Activated T-helper 2 cell treated with anti-CD3 and anti-CD28 coated beads, Interferon-gamma antibody, Interleukin-2, Interleukin-4, amounts not matched to agents 10 μg/mL and 5 μg/mL and 100 μg/mL, durations not matched to agents 14 hours and 24 hours and 36 hours (primary cell): ENCODE measurements at places on chromosomes 6 and 20. TPM values are rescaled to one million over a fixed set of nuclear protein-coding genes. Genes with fewer than 3 reads are reported as not detected.

DNA sequence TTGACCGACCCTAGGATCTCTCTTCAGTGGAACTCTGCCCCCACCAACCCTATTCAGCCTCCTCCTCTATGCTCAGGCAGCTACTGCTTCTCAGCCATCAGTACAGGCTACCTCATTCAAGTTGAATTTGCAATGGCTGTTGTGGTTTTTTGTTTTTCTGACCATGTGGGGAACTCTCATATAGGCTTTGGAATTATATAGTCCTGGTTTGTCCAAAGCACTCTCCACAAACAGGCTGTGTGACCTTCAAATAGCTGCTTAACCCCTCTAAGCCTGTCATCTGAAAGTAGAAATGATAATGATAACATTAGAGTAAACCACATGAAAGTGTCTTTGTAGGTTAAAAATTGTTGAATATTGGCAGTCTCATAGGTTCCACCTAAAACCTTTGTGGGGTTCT lies 80.3 kb downstream of the UNC5CL start:
- DNase-seq: no peak

- DNase-seq: peak; percentile 30
Measured at GRCh38 chr6:149840345-149841075, 23.6 kb downstream of the LRP11 start.

DNA sequence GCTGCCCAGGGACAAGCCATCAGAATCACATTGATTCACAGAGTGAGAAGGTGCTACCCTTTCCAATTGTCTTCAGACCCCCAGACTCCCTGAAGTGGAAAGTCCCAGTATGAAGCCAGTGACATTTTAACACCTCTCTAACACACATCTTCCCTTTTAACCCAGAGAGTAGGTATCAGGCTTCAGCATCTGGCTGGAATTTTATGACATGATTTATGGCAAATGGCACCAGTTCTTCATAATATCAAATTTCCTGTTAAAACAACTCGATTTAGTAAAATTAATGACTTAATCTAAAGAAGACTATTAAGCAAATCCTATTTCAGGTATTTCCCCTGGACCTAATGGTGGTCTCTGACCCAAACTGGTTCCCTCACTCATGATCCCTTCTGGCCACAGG lies 25.0 kb downstream of the KCNB1 start:
- DNase-seq: no peak

DNA sequence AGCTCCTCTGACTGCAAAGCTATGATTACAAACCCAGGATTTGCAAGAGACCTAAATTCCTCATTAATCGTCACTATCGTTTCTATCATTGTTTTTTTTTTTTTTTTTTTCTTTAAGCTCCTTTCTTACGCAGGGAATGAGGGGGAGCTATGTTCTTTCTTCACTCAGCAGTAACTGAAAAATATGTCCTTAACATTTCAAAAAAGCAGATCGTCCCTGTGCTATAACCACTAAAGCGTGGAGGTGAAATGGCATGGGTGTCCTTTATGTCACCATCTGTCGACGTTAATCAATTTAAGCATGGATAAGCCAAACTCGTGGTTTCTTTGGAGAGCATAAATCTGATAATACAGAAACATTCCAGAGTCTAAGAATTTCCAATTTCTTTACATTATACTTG lies 67.9 kb upstream of the TRAF3IP2 start:
- DNase-seq: no peak

DNA sequence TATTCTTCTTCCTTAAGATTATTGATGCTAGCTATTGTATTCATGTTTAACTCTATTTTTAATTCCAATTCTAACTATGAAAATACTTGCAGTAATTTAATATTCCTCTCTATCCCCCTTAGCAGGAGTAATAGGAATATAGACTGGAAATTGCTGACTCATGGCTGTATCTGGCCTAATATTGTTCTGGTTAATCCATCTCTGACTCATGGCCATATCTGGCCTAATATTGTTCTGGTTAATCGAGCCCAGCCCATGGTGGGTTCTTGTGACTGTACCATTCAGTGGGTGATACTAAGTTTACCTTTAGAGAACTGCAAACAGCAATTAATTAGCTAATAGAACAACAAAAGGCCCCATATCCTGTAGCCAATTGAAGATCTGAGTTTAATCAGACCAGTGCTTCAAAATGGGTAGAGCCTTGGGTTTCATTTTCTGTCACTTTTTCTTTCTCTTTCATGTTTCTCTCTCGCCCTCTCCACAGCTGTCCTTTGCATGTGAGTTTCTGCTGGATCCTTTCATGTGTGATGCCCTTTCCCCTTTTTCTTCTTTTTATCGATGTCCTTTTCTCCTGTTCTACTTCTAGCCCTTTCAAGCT lies 50.6 kb downstream of the SLC22A3 start:
- no peak for DNase-seq

DNA sequence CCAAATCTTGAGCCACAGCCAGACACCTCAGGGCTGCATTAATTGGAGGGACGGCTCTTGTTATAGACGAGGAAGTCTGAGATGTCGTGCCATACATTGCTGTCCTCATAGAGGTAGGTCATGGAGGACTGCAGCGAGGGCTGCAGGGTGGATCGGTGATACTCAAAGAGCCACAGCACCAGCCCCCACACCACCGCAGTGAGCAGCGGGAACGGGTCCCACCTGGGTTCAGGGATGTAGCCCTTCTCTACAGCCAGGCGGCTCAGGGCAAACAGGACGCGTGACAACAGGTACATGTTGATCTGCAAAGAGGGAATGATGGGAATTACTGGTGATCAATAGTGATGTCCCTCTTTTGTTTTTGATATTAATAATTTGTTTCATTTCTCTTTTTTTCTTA lies 12.4 kb downstream of the PXMP4 start:
- no peak for DNase-seq

- no peak for DNase-seq
Measured at GRCh38 chr6:144053601-144054000, 41.8 kb downstream of the SF3B5 start.

GRCh38 chr6:158661156-158661685 lies 11.4 kb downstream of the SYTL3 start:
- no peak for DNase-seq

GRCh38 chr20:37933786-37934633 lies 31.1 kb downstream of the VSTM2L start:
- DNase-seq: no peak

DNA sequence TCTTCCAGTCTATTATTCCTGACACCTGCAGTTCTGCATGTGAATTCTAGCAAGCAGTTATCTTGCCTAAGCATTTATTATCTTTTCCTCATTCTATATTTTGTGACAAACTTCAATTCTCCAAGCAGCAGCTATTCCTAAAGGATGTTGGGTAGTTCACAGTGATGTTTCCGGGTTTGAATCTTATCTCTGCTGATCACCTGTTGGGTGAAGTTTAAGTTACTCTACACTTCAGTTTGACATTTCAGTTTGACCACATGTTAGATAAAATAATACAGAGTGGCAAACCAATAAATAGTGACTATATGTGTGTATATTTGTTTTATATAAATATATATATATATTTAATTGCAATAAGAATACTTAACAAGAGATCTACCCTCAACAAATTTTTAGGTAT lies 168.6 kb downstream of the ADGRG6 start:
- DNase-seq: no peak

- DNase-seq: peak; percentile 69
Measured at GRCh38 chr20:25247956-25248785, at the start of gene PYGB. Gene PYGB (plus strand): TSS chr20:25248085. CDS start chr20:25248179, 94 bp downstream.

DNA sequence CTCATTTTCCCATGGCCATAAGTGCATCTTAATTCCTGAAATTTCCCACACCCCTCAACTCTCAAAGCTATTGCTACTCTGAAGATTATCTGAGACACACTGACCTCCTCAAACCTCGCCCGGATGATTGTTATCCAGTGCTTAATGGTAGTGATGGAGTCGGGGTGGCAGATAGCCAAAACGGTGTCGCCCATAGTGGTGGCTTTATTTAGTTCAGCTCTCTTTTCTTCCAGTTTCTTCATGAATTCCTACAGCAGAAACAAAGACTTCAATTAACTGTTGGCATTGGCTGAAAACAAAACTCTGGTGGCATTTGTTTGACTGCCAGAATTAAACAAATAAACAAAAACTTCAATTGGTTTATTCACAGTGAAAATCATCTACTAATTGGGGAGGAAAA lies 165.4 kb downstream of the DST start:
- no peak for DNase-seq

DNA sequence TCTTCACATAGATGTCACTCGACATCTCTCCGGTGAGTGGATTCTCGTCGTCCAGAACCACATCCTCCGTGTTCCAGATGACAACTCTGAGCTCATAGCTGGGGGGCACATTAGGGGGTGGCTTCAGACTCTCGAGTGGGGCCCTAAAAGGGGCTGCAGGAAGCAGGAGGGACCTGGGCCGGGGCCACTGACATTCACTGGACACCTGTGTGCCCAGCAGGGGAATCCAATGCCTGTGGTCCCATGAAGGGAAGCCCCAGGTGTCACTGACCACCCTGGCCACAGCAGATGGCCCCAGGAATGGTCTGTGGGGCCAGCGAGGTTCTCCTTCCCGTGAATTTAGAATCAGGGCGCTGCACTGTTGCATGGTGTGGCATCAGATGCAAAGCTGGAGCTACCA lies 18.7 kb downstream of the ERGIC3 start:
- DNase-seq: no peak

DNA sequence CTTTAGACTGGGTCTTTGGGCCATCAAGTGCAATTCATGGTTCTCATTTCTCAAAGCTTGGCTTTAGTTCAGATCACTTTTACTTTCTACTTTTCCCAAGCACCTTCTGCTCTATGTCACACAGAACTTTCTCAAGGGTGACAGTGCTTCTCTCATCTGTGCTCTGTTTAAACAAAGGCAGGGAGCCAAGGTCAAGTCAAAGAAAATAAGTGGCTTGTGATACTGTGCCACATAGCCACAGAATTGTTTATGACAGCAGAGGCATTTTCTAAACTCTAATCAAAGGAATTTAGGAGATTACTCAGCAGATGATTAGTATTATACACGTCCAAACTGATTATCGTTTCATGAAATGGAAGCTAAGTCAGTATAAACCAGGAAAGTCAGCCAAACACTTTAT lies 348.0 kb downstream of the HDGFL1 start:
- DNase-seq: no peak

GRCh38 chr20:46135856-46136633 lies 17.9 kb downstream of the CD40 start:
- no peak for DNase-seq

DNA sequence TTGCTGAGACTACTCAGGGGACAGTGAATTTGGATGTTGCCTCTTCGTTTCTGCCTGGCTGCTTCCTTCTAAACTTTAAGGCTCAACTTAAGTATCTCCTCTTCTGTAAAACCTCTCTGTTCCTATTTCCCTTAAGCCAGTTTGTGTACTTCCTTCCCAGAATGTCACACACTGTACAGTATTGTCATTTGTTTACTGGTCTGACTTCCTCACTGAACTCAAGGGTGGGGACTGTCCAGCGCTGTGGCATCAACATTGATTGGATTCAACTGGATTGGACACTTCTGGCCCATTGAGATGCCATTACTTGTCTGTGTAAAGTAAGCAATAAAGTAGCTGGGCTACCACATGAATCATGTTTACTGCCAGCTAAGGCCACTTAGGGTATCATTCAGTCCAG lies 69.7 kb downstream of the ANKS1A start:
- no peak for DNase-seq

GRCh38 chr6:17012421-17013225 lies 89.2 kb upstream of the STMND1 start:
- DNase-seq: no peak

DNA sequence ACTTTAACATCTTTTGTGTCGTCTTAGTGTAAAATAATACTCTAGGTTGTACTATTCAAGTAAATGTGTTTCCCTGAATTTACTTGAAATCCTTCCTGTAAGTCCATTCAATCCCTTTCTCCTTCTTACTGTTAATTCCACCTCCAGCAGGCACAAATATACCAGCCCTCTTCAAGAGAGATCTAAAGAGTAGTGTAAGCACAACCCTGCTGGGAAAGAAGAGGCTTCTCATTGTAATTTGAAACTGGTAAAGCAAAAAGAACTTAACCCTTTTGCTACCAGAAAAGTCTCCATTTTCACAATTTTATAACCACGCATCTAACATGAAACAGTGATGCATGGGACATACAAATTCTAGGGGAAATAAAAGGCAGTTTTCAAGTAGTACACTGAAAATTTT lies at the start of gene BMP5:
TSS of gene BMP5 (minus strand) at position 191 of the 400 bp plus-strand sequence. CDS start 725 bp downstream, outside the sequence.
- no peak for DNase-seq

- no peak for DNase-seq
Measured at GRCh38 chr6:137767911-137768690, 99.0 kb upstream of the TNFAIP3 start.

DNA sequence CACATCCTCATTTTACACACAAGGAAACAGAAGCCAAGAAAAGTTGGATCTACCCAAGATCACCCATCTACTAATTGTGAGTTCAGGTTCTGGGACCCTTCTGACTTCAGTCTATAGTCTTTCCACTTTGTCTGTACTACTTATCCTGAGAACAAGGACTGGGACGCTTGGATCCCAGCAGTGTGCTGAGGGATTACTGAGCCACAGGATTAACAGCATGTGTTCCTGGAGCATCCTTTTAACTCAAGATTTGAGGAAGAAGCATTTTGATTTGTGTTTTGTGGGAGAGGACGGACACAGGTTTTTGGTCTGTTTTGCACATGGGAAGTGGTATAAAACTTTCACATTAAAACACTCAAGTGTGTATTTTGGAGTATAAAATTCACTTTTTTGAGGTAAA lies 4.4 kb downstream of the ENPP4 start:
- no peak for DNase-seq

DNA sequence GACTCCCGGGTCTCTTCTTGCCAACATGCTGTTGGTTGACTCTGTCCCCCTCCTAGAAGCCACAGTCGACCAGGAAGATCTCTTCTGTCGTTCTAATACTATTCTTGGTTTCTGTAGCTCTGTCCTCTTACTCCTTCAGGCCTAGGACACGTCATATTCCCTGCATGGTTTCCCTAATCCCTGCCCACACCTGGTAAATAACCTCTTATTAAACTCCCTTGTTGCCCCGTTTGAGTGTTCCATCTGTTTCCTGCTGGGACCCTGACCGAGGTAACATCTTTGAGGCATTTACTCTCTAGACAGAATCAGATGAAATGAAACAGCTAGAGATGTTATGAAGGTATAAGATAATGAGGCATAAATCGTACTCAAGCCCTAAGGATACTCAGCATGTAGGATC lies 68.1 kb downstream of the PLCB4 start:
- no peak for DNase-seq

The PXMP4 gene
- 7.4 TPM in 2 replicates for total RNA-seq

The MMP24 gene
- total RNA-seq: not detected in 2 replicates

The PROKR2 gene
- not detected in 2 replicates for total RNA-seq

The PRDM1 gene
- 49.1 and 52.3 TPM in 2 replicates for total RNA-seq

The CCM2L gene
- not detected in 2 replicates for total RNA-seq

The C4B gene
- total RNA-seq: 2.9 and 4.2 TPM in 2 replicates

The IP6K3 gene
- total RNA-seq: not detected in 2 replicates

The ABHD16B gene
- total RNA-seq: 0.16 TPM in 1 of 2 replicates, not detected in the other

The BNIP5 gene
- total RNA-seq: not detected in 2 replicates

The MUC22 gene
- total RNA-seq: not detected in 2 replicates

The SPINT4 gene
- not detected in 2 replicates for total RNA-seq

The TENT5A gene
- total RNA-seq: 0.50 and 0.53 TPM in 2 replicates

The ULBP1 gene
- 0.41 and 0.48 TPM in 2 replicates for total RNA-seq
